ENCODE measurements at places on chromosomes 4 and X.

GRCh38 chr4:141789716-141790115, 153.3 kb downstream of the IL15 start:
- no peak for DNase-seq

- DNase-seq = no peak
These were observed 61.3 kb upstream of the NFKB1 start for GRCh38 chr4:102439812-102440211.

DNA sequence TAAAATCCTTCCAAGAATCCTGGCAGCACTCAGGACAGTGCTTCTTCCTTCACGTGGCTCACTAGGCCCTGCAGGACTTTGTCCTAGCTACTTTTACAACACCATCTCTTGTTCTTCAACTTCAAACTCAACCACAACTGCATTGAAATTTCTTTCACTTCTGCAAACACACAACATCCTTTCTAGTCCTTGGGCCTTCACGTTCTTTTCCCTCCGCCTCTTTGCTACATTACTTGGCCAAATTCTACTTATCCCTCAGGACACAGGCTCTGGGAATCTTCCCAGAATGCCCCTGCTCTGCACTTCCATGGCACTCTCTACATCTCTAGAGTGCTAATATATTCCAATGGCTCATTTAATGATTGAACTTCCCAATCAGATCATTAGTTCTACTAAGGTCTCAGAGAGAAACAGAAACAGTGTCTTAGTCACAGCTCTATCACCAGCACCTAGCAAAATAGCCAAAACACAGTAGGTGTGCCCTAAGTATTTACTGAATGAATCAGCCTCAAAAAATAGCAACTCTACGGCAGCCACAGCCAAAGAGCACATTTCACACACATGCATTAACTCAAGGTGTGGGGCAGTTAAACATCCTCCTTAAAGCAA, 73.3 kb downstream of the MANBA start:
- no peak for DNase-seq

GRCh38 chr4:16617435-16617834, 281.0 kb downstream of the LDB2 start:
- DNase-seq = no peak

- DNase-seq = no peak
These were observed 86.0 kb downstream of the NDST3 start for GRCh38 chr4:118120120-118120760.

GRCh38 chr4:117164338-117164737, 79.0 kb upstream of the TRAM1L1 start:
- DNase-seq = no peak

- DNase-seq = no peak
These were observed 16.3 kb downstream of the PJA1 start for GRCh38 chrX:69148946-69149345.

DNA sequence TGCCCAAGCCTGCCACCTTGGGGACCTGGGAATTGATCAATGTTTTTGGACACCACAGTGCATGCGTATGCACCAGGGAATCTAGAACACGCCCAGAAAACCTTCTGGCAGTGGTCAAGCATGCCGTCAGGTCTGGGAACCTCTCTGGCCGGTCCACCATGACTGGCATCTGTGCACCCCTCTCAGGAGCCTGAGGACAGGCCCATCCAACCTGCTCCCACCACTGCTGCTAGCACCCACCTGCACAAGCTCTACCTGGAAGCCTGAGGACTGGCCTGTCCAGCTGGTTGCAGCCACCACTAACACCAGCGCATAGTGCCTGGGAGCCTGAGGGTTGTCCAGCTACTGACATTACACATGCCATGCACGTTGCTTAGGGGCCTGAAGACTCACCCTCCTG, 162.1 kb upstream of the GALNTL6 start:
- no peak for DNase-seq

GRCh38 chrX:49310371-49310770, 6.9 kb downstream of the GAGE10 start:
- DNase-seq = no peak

DNA sequence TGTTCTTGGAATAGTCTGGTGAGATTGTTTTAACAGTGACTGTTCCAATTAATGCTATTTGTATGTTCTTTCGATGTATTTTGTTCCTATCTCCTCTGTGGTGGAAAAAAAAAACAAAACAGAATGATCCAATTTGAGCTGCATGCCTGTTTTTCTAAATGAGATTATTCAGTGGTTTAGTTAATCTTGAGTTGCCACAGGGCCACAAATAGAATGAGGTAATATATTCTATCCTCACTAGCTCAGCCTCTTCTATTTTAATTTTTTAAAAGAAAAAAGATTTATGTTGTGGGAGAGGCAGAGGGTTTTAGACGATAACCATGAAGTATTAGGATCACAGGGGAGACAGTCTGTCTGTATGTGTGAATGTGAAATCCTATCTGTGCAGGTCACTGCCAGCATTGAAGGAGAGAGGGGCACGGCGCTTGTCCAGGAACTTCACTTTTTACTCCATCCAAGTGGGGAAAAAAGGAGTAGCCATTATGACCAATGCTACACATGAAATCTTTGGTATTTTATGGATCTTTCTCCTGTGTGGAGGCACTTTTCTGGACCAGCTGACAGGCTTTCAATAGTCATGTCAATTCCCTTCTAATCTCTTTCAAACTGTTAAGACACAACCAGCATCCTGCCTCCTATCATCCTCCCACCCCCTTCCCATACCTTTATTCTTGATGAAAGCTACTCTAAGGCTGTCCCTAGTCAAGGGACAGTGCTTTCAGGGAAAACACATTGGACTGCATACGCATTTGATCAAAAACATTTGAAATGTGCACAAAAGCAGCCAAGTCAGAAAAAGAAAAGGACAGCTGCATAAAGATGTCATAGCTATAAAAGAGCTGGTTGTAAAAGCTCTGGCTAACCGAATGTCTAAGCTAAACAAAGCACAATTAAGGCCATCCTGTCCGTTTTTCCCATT, 1063.8 kb upstream of the INTU start:
- no peak for DNase-seq

GRCh38 chr4:39464886-39465501, 6.1 kb downstream of the LIAS start:
- DNase-seq = no peak

GRCh38 chr4:112296949-112297880, at the start of gene ALPK1:
ALPK1 (plus strand) TSS chr4:112297369.
- no peak for DNase-seq

DNA sequence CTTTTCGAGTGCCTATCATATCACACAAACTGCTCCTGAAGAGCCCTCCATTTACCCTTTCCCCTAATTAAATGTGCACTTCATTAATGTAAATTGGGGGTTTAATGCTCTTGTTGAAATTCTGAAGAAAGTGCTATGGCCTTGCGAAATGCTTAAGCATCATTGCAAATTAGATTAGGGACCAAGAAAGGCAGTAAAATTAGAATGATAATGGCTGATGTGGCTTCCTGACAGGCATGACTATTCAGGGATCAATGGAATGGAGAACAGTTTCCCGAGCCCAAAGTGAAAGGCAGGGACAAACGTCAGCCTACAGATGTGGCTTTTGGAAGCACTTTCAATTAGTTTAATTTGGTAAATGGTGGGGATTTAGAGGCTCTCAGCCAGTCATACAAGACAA, 120.1 kb downstream of the NKX6-1 start:
- no peak for DNase-seq
